ENCODE measurements at places on chromosomes 7 and 10. TPM values are rescaled to one million over a fixed set of nuclear protein-coding genes. Genes with fewer than 3 reads are reported as not detected.

TYW1B gene
- total RNA-seq, result 1.9 TPM

PSD gene
- not detected for total RNA-seq

STRIP2 gene
- total RNA-seq, result 27.5 TPM

- DNase-seq, result no peak
Measured at GRCh38 chr10:75532253-75532924, 101.0 kb downstream of the LRMDA start.

DNA sequence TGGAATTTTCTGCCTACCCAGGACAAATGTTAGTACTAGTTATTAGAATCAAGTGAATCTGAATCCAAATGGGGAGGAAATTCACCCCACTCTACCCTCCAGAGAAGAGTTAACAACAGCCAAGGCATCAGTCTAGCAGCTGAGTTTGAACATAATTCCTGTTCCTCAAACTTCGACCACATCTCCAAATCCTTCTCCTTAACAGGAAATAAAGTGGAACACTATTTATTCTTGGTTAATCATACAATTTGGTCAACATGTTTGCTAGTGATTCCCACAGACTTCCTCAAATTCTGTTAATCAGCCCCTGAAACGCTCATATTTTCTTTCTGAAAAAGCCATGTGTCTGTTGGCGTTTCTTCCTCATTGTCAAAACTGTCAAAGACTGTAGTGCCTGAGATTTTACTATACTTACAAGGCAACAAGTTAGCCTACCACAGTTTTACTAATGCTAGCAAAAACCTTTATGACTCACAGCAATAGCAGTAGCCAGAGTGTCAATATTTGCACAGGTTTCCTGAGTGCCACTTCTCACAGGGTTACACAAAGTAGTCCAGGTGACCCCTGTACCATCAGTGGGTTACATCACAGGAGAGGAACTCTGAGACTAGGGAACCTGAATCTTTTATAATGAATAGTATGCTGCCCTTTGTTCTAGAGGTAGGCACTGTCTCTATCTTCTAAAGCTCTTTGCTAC is 202.9 kb downstream of the GRM3 start:
- DNase-seq, result no peak

DNA sequence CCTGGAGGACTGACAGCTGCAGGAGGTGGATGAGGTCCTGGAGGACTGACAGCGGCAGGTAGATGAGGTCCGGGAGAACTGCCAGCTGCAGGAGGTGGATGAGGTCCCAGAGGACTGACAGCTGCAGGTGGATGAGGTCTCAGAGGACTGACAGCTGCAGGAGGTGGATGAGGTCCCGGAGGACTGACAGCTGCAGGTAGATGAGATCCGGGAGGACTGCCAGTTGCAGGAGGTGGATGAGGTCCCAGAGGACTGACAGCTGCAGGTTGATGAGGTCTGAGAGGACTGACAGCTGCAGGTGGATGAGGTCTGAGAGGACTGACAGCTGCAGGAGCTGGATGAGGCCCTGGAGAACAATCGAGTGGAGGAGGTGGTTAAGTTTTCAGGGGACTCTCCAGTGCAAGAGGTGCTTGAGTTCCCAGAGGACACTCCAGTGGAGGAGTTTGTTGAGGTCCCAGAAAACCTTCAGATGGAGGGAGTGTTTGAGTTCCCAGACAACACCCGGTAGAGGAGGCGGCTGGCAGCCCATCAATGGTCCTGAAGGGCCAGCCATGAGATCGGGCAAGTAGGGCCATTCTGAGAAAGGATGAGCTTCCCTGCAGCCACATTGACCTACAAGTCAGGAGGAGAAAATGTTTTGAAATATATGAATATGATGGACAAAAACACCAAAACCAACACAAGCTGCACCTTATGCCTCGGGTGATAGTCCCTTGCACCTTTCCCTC is 4.7 kb upstream of the EIF5AL1 start:
- DNase-seq, result no peak

DNA sequence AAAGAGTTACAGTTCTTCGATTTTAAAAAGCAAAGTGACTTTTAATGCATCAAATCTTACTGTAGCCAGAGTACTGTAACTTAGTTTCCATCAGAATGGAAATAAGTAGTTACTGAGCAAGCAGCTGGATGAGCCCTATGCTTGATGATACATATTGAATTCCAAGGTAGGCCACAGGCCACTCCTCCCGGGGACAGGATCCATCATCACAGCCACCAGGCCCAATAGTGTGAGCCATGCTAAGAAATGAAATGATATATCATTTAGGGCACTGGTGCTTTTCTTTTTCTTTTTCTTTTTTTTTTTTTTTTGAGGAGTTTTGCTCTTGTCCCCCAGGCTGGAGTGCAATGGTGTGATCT is 42.9 kb upstream of the TOMM7 start:
- DNase-seq, result no peak

GRCh38 chr10:69464401-69464800 is 13.1 kb downstream of the TSPAN15 start:
- DNase-seq, result no peak

DNA sequence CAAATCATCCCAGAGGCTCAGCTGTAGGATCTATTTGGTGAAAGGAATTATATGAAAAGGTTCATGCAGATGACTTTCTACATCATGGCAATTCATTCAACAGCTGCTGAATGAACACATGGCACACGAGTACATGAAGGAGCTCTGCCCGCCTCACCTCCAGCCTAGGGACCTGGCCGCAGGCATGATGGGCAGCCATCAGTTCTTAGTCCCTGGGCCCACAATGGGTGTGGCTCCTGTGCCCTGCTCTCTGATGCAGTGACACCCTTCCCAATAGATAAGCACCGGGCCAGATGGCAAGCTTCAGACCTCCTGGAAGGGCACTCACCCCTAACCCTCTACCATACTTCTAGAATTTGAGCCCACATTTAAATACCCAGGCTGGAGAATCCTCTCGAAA is 3.5 kb downstream of the CHST15 start:
- no peak for DNase-seq

DNA sequence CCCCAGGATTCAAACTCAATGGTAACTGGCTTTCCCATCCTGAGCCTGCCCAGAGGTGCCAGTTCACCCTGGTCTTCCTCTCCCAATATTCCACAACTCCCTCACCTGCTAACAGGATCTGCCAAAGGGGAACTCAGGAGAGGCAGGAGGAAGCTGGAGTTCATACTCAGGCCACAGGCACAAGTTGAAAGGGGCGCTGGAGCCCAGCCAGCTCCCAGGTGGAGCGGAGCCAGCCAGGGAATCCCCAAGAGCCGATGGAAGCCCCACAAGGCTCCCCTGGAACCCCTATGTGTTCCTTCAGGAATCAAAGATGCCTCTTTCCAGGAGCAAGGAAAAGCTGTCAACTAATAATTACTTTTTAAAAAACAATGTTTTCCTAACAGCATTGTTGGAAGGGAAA is 63.5 kb downstream of the SH3PXD2A start:
- DNase-seq, result no peak

DNA sequence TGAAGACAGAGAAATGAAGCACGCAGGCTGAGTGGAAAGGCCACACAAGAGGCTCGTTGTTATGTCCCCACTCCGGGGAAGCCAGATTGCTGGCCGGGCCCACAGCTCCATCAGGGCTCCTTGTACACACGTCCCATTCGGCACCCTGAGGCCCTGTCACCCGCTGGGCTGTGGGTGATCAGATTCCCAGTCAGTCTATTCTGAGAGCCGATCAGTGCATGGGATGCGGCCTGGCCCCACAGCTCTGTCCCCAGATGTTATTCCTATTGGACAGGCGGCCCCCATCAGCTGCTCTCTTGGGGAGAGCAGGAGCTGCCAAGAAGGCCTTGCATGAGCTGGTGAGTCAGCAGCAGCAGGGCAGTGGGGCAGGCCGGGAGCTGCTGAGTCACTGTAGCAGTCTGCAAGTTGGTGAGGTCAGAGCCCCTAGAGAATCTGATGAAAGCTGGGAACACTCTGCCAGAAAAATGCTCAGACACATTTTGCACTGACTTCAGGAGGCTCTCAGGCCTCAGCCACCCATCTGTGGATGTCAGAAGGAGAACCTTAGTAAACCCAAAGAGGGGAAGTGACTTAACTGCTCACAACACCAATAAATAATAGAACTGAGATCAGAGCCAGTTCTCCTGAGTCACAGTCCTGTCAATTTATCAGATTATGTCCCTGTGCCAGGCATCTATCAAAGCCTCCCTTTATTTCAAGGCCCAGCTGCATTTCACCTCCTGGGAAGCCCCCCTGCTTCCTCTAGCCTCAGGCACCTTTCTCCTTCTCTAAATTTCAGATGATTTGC is 9.4 kb upstream of the PSAP start:
- peak; percentile 94 for DNase-seq

DNA sequence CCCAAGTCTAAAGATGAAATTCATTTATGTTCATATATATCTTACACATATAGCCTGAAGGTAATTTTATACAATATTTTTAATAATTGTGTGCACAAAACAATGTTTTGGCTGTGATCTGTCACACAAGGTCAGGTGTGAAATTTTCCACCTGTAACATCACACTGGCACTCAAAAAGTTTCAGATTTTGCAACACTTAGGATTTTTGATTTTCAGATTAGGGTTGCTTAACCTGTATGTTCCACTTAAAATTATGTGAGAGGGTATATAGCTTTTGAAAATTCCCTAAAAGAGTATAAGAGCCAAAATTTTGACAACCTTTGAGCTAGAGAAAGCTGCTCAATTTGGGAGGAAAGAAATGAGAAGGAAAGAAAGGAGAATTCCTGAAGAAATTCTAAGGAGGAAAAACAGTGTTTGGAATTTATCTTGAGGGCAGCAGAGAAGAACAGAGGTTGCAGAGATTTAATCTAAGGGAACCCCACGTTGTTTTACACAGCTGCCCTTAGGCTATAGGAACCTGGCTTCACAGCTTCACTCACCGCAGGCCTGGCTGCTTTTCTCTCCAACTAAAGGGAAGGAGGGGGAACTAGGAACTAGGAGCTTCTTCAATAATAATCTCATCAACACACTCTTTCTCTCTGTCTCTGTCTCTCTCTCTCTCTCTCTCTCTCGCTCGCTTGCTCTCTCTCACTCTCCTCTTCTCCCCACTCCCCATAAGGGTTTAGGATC is 8.5 kb downstream of the VOPP1 start:
- DNase-seq, result no peak

DNA sequence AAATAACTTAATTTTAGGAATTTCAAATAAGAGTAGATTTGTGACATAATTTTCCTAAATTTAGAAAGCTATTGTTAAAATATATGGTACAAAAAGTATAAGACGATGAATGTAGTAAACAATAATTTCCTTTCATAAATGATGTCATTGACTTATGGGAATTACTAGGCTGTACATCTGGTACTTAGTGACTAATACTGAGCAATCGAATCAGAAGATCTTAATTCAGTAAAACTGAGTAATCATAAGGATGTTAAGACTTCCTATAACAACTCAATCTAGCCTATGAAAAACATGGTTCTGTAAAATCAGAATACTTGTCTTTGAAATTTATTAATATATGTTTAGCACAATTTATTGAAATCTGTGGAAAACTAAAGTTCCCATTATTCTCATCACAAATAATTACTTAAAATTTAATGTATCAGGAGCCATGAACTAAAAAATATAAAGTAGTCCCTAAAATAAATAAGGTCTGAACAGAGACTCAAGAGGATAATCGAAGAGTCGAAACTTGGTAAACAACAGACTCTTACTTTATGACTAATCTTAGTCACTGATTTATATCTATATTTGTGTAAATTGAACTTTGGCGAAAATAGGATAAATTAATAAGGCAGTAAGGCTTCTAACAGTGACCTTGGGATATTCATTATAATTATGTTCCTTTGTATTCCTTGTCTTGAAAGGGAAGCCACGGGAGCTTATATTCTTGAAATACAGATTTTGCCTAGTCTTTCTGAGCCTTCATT is 142.1 kb downstream of the HGF start:
- no peak for DNase-seq

GRCh38 chr10:33950206-33950605 is 615.7 kb upstream of the NRP1 start:
- DNase-seq, result no peak

DNA sequence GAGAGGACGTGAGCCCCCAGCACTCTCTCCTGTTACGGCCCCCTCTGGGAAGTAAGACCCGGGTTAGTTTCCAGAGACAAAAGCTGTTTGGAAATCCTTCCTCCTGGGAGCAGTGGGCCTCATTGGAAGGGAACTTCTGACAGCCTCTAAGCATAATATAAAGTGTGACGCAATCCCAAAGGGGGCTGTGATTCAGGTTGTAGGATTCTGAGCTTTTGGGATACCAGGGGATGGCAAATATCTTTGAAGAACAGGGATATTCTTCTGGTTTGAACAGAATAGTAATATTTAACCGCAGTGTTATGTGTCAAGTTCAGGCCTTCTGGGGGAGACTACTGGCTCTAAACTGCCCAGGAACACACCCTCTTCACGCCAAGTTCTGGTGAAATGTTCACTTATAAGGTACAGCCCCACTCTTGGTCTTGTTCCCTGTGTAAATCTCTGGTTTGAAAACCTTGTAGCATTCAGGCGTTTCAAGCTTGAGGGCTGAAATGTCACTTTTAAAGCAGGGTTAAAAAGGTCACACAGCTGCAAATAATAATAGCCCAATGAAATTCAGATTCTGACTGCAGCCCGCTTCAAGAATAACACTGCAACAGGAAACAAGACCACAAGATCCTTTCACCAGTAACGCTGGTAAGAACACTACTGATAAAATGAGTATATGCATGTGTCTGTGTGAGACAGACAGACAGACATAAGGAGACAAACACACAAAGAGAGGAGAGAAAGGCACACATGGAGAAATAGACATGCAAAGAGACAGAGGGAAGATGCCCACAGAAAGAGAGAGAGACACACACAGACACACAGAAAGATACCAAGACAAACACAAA is 69.0 kb downstream of the CREB5 start:
- no peak for DNase-seq

All from heart right ventricle (tissue), 16 donors.